NCI-H187 treated with DMSO at 0.1 percent for 48 hours (cell line): ENCODE measurements at places on chromosomes 13 and 19.

DNA sequence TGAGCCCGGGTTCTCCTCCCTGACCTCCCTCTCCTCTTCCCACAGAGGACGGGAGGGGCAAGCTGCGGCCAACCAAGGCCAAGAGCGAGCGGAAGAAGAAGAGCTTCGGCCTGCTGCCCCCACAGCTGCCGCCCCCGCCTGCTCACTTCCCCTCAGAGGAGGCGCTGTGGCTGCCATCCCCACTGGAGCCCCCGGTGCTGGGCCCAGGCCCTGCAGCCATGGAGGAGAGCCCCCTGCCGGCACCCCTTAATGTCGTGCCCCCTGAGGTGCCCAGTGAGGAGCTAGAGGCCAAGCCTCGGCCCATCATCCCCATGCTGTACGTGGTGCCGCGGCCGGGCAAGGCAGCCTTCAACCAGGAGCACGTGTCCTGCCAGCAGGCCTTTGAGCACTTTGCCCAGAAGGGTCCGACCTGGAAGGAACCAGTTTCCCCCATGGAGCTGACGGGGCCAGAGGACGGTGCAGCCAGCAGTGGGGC, 162.2 kb downstream of the KDM4B start:
- no peak for DNase-seq

GRCh38 chr19:39199025-39199424, 2.3 kb downstream of the NCCRP1 start:
- no peak for DNase-seq

DNA sequence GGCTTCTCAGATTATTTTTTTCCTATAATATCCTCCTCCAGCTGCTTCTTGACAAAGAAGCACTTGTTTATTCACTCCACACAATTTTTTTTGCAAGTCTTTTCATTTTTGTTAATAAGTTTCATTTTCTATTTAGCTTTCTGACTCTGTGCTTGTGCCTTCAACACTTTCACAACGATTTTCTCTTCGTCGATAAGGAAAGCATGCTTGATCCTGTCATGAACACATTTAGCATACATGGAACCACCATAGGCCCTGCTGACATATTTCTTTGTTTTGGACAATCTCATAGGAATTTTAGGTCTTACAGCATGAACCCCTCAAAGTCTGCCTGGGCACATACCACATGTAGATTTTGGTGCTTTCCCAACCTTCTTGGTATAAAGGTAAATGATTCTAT, 346.0 kb downstream of the KCNRG start:
- no peak for DNase-seq

DNA sequence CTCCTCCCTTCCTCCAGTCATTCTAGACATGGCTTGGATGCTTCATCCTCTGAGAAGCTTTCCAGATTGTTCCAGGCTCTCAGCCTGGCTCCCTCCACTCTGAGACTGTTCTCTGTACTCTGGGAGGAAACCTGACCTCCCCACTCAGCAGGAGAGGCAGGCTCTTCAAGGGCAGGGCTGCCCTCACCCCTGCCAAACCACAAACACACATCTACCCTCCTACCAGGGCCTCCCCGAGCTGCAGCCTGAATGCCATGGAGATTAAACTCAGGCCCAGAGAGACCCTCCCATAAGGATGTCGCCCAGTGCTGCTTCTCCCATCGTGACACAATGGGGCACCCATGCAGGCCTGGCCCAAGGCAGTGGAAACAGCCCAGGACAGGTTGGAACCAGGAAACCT, 16.2 kb downstream of the NUMBL start:
- DNase-seq, result no peak

GRCh38 chr13:35818633-35819067, 312.5 kb downstream of the DCLK1 start:
- DNase-seq, result no peak

DNA sequence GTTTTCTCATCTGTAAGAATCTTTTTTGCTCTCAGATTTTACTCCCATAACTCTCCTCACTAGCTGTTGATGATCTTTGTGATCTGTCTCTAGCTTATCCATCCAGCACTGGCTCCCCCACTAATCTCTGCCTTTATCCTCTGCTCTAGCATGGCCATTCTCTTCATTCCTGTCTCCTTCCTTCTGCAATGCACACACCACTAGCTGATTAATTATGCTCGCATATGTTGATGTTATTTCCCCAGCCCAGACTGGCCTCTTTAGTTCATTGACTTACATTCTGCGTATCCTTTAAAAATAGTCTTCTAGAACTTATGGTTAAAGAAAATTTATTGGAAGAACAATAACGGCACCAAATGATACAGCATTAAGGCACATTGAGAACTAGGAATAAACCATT, 52.5 kb downstream of the DGKH start:
- no peak for DNase-seq

DNA sequence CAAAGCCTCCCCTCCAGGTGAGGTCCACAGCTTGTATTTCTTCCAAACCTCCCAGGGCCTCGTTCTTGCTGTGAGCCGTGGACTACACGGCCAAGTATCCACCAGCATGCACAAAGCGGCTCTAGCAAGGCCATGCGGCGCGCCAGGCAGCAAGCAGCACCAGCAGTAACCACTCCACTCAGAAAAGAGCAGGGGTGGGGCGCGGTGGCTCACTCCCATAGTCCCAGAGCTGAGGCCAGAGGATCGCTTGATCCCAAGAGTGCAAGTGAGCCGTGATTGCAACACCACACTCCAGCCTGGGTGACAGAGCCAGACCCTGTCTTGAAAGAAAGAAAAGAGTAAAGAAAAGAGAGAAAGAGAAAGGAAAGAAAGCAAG, 4.7 kb downstream of the CCDC8 start:
- DNase-seq, result no peak

DNA sequence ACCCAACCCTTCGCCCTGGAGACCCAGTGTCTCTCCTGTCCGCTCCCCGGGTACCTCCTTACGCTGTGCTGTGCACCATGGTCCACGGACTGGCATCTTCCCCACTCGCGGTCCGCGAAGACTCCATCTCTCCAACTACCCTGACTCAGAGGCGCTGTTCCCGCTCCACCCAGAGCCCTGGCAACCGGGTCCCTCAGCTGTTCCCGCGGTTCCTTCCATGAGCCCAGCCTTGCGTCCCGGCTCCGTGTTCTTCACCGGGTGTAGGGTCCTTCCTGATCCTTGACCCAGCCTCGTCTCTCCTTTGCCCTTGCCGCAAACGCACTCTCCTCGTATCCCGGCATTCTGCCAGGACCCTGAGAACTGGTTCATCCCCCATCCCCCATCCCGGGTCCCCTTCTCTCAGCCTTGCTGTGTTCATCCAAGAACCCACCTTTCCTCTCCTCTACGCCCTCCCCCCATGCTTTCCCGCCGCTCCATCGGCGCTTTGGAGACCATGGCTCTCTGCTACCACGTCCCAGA, 664 bp downstream of the ICAM5 start:
- DNase-seq, result no peak
